ENCODE measurements at places on chromosomes 6 and 20.

GRCh38 chr20:5126512-5127203 lies at the start of gene CDS2:
TSS of gene CDS2 (plus strand) at chr20:5127008. CDS start at chr20:5127093, 85 bp downstream.
- DNase-seq = peak; percentile 100

GRCh38 chr20:2364044-2364443 lies 16.7 kb upstream of the TGM6 start:
- DNase-seq = no peak

GRCh38 chr20:50304501-50304856 lies 113.8 kb downstream of the CEBPB start:
- DNase-seq = no peak

DNA sequence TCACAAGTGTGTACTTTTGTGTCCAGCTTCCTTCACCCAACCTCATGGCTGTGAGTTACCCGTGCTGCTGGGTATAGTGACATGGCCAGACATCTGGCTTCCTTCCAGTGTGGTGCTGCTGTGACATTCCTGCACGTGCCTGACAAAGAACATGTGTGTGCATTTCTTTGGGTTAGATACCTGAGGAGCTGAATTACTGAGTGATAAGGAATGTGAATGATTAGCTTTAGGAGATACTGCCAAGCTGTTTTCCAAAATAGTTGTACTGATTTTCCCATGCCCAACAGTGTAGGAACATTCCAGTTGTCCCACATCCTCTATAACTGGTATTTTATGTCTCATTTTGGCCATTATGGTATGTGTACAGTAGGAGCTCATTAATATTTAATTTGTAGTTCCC lies 132.5 kb downstream of the PREX1 start:
- DNase-seq = no peak

- no peak for DNase-seq
Observed at GRCh38 chr20:22796469-22797077, 212.2 kb upstream of the FOXA2 start.

DNA sequence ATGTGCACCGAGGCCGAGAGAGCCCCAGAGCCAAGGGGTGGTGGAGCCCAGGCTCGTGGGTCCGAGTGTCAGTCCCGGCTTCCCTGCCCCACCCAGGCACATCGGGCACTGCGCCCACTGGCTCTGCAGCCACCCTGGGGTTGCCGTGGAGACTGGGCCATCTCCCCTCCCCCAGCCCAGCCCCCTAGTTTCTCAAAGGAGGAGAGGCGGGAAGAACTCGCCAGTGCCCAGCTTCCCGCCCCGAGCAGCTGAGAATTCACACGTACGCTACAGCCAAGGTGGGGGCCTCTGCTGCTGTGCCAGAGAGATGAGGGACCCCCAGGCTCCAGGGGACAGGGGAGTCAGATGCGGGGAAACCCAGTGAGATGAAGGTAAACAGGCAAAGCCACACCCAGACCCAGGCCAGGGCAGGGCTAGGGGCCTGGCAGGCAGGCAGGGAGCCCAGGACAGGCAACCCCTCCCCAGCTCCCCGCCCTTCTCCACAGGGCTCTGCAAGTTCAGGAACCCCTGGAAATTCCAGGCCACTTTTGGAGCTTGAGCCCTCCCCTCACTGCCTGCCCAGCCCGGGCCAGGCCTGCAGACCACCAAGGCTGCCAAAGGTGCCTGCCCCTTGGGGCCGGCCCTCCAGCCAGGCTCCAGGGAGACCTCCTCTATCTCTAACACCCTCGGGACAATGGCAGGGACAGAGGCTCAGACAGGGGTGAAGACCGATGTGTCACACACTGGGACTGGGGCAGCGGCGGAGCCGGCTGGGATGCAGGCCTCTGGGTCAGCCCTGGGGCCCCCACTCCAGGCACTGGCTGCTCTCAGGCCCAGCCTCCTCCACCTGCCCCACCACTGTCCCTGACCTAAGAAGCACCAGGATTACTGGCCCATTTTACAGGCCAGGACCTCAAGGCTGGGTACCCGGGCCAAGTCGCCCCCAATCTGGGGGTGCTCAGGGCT lies 6.0 kb downstream of the LAMA5 start:
- DNase-seq = no peak

DNA sequence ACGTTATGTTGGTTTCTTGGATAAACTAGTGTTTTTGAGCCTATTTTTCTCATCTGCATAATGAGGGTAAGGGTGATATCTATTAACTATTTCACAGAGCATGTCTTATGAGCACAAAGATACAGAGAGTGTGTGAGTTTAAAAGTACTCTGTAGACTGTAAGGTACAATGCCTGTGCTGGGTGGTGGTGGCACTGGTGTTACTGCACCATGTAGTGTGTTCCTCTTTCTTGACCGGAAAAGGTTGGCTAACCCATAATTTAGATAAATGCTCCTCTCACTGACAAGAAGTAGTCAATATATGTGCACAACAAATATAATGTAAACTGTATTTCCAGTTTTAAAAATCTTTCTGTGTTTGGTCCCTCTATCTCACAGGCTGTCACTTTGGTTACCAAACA lies 116.2 kb upstream of the MMS22L start:
- no peak for DNase-seq

DNA sequence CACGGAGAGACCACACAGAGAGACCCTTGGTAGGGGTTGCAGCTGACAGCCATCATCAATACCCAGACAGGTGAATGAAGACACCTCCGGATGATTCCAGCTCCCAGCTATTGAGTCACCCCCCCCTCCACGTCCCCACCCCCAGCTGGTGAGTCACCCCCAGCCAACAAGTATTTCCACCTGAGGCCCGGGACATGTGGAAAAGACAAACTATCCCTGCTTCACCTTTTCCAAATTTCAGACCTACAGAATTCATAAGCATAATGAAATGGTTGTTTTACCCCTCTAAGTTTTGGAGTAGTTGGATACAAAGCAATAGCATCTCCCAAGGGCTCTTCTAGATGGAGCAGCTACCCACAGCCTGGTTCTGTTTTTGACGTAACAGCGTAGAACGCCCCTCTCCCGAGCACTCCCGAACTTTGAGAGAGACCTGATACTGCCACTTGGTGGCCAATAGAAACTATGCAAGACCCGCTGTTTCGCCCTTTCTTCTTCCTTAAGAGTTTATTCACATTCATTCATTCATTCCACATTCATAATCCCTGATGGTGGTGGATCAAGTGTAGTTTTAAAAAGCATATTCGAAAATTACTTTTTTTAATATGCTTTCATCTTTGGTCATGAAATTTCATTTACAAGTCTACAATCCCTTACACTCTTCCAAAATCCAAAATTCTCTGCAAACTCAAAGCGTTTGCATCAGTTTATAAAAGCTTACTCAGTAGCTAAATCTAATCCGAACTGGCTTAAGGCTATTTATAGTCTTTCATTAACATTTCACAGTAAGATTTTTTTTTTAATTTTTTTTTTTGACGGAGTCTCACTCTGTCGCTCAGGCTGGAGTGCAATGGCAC lies 15.1 kb upstream of the PPP1R16B start:
- DNase-seq = no peak

- DNase-seq = no peak
Observed at GRCh38 chr6:52393780-52394179, 26.4 kb upstream of the EFHC1 start.

DNA sequence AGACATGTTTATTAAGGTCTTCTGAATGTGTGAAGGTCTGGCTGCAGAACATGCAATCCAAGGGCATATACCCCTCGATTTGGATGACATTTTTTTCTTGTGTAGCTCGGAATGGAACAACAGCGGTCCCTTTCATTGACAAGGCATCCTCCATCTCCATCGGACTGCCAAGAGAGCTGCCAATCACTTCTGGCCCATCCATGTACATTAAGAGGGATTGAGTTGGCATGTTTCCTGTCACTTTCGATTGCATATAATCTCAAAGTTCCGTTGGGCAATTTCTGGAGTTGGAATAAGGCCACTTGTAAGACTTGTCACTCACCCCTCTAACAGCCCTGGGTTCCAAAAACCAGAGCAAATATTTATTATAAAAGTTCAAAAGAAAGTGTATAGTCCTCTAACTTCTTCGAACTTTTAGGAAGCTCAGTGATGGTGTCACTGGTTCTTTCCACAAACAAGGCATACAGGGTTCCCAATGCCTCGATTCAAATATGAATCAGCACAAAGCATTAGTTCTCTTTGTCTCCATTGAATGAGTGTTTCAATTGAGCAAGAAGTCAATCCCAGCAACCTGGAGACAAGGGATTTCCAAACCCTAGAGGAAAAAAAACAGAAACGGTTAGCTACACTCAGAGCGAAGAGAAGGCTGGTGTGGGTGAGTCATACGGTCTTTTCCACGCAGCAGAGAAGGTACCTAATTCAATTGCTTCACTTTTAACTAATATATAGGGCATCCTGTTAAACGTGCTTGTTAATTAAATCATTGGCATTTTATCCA lies 10.9 kb downstream of the ZNF217 start:
- DNase-seq = no peak

DNA sequence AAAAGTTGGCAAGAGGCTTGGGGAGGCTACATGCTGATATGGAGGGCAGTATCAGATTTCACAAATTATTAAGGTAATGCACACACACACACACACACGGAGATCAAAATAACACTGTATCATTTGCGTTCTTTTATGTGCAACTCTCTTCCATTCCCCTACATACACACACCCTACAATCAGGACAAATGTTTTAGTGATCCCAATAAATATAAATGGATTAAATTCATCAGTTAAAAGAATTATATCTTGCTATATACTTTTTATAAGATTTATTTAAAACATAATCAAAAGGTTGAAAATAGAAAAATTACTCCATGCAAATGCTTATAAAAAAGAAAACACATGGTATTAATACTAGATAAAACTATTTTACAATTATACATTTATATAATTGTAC lies 25.9 kb downstream of the TMX4 start:
- no peak for DNase-seq

- DNase-seq = no peak
Observed at GRCh38 chr20:23727016-23727415, 23.7 kb downstream of the CST1 start.

GRCh38 chr6:8506126-8506525 lies 70.8 kb upstream of the SLC35B3 start:
- DNase-seq = no peak

DNA sequence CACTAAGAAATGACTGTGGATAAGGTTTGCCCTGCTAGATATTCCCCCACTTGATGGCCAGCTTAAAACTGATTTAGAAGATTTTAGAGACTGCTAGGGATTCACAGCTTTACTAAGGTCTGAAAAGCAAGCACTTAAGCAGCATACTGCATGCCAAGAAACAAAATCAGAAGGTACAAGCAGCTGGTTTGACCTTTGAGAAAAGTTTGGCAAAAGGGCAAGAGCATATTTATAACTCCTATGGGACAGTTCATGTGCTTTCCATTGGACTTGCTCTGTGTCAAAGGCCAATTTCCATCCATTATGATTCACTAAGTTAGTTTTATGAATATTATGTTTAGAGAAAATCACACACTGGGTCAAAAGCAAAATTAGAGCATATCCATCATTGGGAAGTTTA lies 402.8 kb downstream of the PKHD1 start:
- no peak for DNase-seq

GRCh38 chr20:49343246-49343645 lies 65.4 kb upstream of the ZNFX1 start:
- no peak for DNase-seq

- DNase-seq = no peak
Observed at GRCh38 chr20:59945731-59946130, 5.5 kb downstream of the FAM217B start.

DNA sequence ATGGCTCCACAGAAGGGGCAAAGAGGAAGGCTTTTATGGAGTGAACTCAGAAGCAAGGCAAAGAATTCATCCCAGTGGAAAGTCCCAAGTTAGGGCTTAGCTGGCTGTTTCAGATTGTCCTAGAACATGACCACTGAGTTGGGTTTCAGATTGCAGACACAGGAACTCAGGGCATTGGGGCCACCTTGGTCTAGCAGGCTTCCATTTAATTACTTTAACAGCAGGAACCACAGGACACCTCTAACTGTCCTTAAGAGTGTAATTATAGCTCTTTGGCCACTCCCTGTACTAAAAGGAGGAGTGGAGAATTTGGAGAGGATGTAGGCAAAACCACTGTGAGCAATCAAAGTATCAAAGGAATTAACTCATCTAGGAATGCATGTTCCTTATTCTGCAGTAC lies 150.6 kb upstream of the AGPAT4 start:
- DNase-seq = no peak

- no peak for DNase-seq
Observed at GRCh38 chr6:7579851-7580250, 10.1 kb upstream of the SNRNP48 start.

GRCh38 chr6:31158863-31159855 lies 770 bp downstream of the TCF19 start:
- DNase-seq = no peak

- DNase-seq = no peak
Observed at GRCh38 chr6:28807682-28808280, 116.0 kb downstream of the TRIM27 start.

- DNase-seq = peak; percentile 82
Observed at GRCh38 chr6:31791324-31792089, 4.0 kb downstream of the VARS1 start.

- DNase-seq = no peak
Observed at GRCh38 chr20:25399037-25399430, 8.4 kb upstream of the ABHD12 start.

DNA sequence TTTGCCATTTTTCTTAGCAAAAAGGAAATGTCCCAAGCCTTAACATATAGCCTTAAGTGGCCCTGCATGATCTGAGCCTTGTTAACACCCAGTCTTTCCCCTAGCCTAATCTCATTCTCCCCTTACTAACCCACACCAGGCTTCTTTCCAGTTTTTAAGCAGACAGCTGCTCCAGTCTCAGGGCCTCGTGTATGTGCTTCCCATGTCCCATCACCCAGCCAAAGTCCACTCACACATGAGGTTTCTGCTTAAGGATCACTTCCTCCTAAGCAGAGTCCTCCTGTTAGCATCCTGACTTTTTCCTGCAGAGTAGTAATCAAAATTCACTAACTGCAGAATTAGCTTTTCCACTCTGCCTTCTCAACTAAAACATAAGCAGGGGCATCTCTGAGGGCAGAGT lies 96.1 kb downstream of the SMLR1 start:
- DNase-seq = no peak

DNA sequence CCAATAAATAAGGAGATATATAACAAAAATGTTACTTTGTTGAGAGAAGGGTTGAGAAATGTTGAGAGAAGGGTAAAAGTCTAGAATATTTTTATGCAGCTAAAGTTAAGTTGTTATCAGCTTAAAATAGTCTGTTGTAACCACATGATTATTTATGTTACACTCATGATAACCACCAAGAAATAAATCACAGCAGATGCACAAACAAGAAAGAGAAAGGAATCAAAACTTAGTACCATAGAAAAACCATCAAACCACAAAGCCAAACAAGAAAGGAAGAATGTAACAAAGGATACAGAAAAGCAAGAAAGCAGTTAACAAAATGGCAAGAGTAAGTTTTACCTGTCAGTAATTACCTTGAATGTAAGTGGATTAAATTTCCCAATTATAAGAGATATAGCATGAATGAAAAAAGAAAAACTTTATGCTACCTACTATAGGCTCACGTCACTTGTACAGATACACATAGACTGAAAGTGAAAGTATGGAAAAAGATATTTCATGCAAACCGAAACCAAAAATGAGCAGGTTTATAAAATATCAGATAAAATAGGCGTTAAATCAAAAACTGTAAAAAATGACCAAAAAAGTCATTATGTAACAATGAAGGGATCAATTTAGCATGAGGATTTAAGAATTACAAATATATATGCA lies 93.6 kb downstream of the STXBP5 start:
- DNase-seq = no peak

Measured in H1 (cell line).